Melanocyte of skin (primary cell): ENCODE measurements at places on chromosomes 7 and 10. TPM values are rescaled to one million over a fixed set of nuclear protein-coding genes. Genes with fewer than 3 reads are reported as not detected.

The ADRA2A gene
- under 0.01 TPM in 1 of 2 replicates, not detected in the other for total RNA-seq

The LMOD2 gene
- not detected in 2 replicates for total RNA-seq

The HTRA1 gene
- total RNA-seq, result 21.3 and 84.3 TPM in 2 replicates

The GNG11 gene
- 29.3 and 36.2 TPM in 2 replicates for total RNA-seq

The HOXA7 gene
- 1.00 and 1.9 TPM in 2 replicates for total RNA-seq

The EGR2 gene
- under 0.01 TPM in 1 of 2 replicates, not detected in the other for total RNA-seq

The GPR158 gene
- total RNA-seq, result 10.3 and 12.0 TPM in 2 replicates

The VWC2 gene
- under 0.01 TPM in 1 of 2 replicates, not detected in the other for total RNA-seq

The NUTM2E gene
- total RNA-seq, result under 0.01 TPM in 1 of 2 replicates, not detected in the other

The AS3MT gene
- 9.6 and 12.7 TPM in 2 replicates for total RNA-seq

The TASOR2 gene
- 61.6 and 112 TPM in 2 replicates for total RNA-seq

The PSPH gene
- 176 and 221 TPM in 2 replicates for total RNA-seq

The GPR15LG gene
- total RNA-seq, result not detected in 2 replicates

The HTR5A gene
- 0.15 TPM in 1 of 2 replicates, not detected in the other for total RNA-seq

The TYW1B gene
- 2.7 and 5.6 TPM in 2 replicates for total RNA-seq

The LIPK gene
- total RNA-seq, result not detected in 2 replicates

The NKX1-2 gene
- under 0.01 TPM in 1 of 2 replicates, not detected in the other for total RNA-seq

The CYP26C1 gene
- under 0.01 TPM in 1 of 2 replicates, not detected in the other for total RNA-seq

The AGBL3 gene
- 1.3 and 1.4 TPM in 2 replicates for total RNA-seq

The TAS2R41 gene
- not detected in 2 replicates for total RNA-seq

The LANCL2 gene
- 20.6 and 20.7 TPM in 2 replicates for total RNA-seq

The EVX1 gene
- not detected in 2 replicates for total RNA-seq

The ARMC3 gene
- 0.15 and 0.67 TPM in 2 replicates for total RNA-seq

The AKR1D1 gene
- total RNA-seq, result not detected in 2 replicates

The SEC31B gene
- total RNA-seq, result 3.0 and 3.9 TPM in 2 replicates

The TMEM236 gene
- 0.67 and 0.77 TPM in 2 replicates for total RNA-seq

The DPYSL4 gene
- total RNA-seq, result 8.0 and 10.3 TPM in 2 replicates

The MYL7 gene
- not detected in 2 replicates for total RNA-seq

The GPC2 gene
- total RNA-seq, result 2.4 and 3.6 TPM in 2 replicates
